ENCODE measurements at places on chromosomes 13 and 19. TPM values are rescaled to one million over a fixed set of nuclear protein-coding genes. Genes with fewer than 3 reads are reported as not detected.

The C1QTNF9B gene
- total RNA-seq = not detected

DNA sequence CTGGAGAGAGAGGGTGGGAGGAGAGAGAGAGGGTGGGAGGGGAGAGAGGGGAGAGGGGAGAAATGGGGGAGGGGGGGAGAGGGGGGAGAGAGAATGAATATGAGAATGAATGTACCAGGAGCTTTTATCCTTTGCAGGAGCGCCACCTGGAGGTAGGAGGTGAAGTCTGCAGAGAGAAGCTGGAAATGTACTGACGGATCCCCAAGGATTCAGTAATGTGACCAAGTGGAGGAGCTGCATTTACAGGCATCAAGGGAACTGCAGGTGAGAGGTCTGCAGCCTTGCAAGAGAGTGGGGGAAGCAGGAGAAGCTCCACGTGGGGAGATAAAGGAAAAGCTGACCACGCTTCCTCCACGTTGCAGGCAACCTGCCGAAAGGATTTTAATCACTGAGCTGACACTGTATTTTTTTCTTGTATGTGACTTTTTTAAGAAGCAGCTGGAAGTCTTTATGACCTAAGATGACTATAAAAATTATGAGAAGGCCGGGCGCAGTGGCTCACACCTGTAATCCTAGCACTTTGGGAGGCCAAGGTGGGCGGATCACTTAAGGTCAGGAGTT is 33.7 kb downstream of the VSTM1 start:
- peak; percentile 56 for DNase-seq
- H3K27me3 ChIP-seq = no peaks in the 10 kb centered on the region

DNA sequence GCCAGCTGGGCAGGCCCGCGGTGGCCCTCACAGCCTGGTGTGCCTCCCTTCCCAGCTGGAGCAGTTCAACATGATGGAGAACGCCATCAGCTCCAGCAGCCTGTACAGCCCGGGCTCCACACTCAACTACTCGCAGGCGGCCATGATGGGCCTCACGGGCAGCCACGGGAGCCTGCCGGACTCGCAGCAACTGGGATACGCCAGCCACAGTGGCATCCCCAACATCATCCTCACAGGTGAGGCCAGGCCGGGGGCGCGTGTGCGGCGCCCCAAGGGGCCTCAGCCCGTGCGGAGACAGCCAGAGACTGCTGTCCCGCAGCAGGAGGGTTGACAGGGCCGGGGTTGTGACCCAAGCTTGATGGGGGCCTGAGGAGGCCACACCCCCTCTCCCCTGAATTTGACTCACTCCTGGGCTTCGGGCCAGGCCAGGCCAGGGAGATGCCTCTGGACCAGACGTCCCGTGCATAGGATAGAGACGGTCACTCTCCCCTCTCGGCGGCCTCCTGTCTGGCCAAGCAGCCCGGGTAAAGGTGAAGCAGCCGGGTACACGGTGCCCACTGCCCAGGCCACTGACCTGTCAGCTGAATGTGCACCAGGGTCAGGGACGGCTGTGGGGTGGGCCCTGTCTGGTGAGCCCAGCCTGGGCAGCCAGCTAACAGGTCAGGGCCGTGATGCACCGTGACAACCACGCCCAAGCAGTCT is 15.4 kb downstream of the COMP start:
- H3K4me3 ChIP-seq = no peak overlapping the region
- H3K27ac ChIP-seq = no peak overlapping the region
- DNase-seq = no peak
- no peaks in the 10 kb centered on the region for H3K27me3 ChIP-seq

The ZNF296 gene
- total RNA-seq = 30.2 TPM

The SCN1B gene
- 0.49 TPM for total RNA-seq

GRCh38 chr13:107942030-107942617 is 273.2 kb downstream of the LIG4 start:
- H3K4me3 ChIP-seq = no peak overlapping the region
- no peaks in the 10 kb centered on the region for H3K27me3 ChIP-seq
- H3K27ac ChIP-seq = no peak overlapping the region
- no peaks in the 10 kb centered on the region for H3K4me1 ChIP-seq
- no peaks in the 10 kb centered on the region for H3K36me3 ChIP-seq

- peak overlapping the region; percentile 1 for H3K4me3 ChIP-seq
- peaks cover 20% of the 10 kb centered on the region for H3K36me3 ChIP-seq
- DNase-seq = no peak
- no peak overlapping the region for H3K27ac ChIP-seq
Observed at GRCh38 chr19:36449059-36449670, 30.7 kb upstream of the ZFP82 start.

DNA sequence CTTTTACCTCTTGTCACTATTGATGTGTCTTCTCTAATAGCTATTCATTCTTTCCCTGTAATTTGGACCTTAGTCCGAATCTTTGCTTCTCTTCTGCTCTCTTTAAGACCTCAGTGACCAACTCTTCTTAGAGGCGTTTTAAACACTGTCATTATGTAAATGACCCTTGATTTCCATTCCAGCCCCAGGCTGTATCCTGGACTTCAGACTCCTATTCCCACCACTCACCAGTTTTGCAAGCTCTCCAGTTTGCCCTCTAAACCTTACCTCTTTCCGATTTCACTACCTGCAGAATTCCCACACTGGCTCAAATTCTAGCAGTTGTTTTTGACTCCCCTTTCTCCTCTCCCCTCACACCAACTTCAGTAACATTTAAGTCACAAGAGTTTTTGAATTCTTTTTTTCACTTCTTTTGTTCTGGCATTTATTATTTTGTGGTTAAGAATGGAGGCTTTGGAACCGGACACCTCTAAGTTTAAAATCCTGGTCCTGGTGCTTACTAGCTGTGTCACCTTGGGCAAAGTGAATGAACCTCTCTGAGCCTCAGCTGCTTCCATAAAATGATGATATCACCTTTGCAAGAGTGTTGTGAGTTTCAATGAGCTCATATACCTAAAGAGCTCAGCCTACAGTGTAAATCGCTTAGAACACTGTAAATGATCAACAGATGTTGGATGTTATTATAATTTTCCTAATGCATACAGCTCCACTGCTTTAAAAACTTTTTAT is 13.6 kb upstream of the HMGB1 start:
- no peak overlapping the region for H3K4me3 ChIP-seq
- no peaks in the 10 kb centered on the region for H3K27me3 ChIP-seq
- H3K27ac ChIP-seq = no peak overlapping the region

The SIAH3 gene
- not detected for total RNA-seq

The HSD11B1L gene
- total RNA-seq = 1.8 TPM

GRCh38 chr13:51266642-51267041 is 44.4 kb downstream of the FAM124A start:
- DNase-seq = no peak
- no peak overlapping the region for H3K4me3 ChIP-seq
- no peaks in the 10 kb centered on the region for H3K27me3 ChIP-seq
- H3K4me1 ChIP-seq = no peaks in the 10 kb centered on the region

DNA sequence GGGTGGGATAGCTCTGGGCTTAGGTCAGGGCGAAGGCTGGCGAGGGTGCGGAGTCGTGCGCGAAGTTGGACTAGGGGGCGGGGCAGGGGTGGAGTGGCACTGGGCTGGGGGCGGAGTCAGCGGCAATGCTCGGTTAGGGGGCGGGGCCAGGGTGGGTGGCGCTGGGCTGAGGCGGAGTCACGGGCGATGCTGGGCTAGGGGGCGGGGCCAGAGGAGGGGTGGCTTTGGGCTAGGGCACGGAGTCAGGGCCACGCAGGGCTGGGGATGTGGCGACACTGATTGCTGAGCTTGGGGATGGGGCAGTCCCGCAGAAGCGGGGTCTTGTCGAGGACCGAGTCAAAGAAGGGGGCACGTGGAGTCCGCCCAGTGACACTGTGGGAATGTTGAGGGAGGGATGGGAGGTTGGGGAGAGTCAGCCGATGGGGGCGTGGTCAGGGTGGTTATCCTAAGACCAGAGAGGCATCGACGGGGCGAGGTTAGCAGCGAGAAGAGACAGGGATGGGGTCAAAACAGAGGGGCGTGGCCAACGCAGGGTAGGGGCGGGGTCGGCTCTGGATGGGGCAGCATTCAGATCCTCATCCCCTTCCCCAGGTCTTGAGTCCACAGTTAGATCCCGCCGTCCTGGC is 8.7 kb downstream of the HOMER3 start:
- peak; percentile 85 for DNase-seq
- H3K4me3 ChIP-seq = no peak overlapping the region
- H3K27ac ChIP-seq = no peak overlapping the region
- H3K36me3 ChIP-seq = no peaks in the 10 kb centered on the region

DNA sequence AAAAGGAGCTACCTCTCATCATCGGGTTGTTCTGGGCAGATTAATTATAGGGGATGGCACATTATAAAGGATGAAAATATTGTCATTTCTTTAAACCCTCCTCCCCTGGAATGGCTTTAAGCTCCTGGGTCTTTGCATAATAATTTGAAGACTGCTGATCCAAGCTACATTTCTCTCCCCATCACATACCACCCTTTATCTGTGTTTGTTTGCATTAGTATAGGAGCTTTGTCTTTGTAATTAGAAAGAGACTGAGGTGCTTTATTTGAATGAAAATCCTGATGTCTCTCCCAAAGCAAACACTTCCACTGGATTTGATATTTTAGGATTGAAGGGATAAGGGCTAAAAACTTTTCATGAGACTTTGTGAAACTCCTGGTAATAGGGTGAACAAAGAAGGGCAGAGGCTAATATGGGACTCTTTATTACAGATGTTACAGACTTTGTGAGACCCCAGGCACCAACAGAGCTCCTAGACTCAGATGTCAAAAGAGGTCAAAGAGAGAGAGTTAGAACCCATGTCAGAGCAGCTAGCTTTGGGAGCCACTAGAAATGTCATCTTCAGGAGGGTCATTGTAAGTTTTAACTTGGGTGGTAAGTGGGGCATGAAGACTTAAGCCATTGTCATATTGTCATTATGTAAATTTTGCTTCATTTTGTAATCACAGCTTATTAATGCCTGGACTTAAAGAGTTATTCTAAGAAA is 75.3 kb upstream of the RXFP2 start:
- no peaks in the 10 kb centered on the region for H3K36me3 ChIP-seq
- no peaks in the 10 kb centered on the region for H3K4me1 ChIP-seq
- no peaks in the 10 kb centered on the region for H3K27me3 ChIP-seq

The LRP3 gene
- total RNA-seq = not detected

The ZDHHC20 gene
- 57.7 TPM for total RNA-seq

DNA sequence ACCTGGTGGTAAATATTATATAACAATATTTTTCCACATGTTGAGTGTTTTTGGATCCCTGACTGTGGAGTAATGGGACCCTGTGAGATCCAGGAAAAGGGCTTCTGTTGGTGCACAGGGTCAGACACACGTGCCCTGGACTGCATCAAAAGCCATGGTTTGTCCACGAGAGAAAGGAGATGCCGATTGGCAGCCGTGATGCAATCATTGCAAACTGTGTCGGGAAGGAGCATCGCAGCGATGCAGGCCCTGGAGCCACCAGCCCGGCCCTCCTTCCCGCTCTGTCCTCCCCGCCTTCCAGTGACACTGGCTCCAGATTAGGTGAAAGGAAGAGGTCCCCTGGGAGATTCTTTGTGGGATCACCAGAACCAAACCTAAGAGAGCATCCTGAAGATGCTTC is 9.1 kb downstream of the COL4A2 start:
- H3K27me3 ChIP-seq = no peaks in the 10 kb centered on the region
- no peaks in the 10 kb centered on the region for H3K4me1 ChIP-seq
- DNase-seq = no peak
- no peak overlapping the region for H3K27ac ChIP-seq
- H3K4me3 ChIP-seq = no peak overlapping the region

The PRODH2 gene
- not detected for total RNA-seq

The ACP5 gene
- 151 TPM for total RNA-seq

- H3K4me1 ChIP-seq = peaks cover 13% of the 10 kb centered on the region
- H3K36me3 ChIP-seq = peaks cover 5% of the 10 kb centered on the region
- no peaks in the 10 kb centered on the region for H3K27me3 ChIP-seq
- no peak for DNase-seq
- no peak overlapping the region for H3K27ac ChIP-seq
Observed at GRCh38 chr13:73820285-73820684, 313.9 kb downstream of the KLF12 start.

DNA sequence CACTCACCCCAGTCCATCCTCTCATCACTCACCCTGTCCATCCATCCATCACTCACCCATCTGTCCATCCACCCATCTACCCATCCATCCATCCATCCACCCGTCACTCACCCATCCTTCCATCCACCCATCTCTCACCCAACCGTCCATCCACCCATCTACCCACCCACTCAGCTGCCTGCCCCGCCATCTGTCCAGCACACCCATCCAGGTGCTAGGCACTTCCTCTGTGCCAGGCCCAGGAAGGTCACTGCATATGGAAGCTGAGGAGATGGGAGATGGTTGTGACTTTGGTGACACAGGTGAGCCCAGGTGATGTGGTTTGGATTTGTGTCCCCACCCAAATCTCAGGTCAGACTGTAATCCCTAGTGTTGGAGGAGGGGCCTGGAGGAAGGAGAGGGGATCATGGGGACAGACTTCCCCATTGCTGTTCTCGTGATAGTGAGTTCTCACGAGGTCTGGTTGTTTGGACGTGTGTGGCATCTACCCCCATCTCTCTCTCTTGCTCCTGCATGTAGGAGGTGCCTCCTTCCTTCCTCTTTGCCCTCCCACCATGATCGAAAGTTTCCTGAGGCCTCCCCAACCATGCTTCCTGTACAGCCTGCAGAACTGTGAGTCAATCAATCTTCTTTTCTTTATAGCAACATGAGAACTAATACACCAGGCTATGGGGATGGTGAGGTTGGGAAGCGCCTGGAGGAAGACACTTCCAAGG is 15.9 kb upstream of the C13orf46 start:
- no peak overlapping the region for H3K4me3 ChIP-seq
- peaks cover 11% of the 10 kb centered on the region for H3K4me1 ChIP-seq
- no peaks in the 10 kb centered on the region for H3K27me3 ChIP-seq
- H3K27ac ChIP-seq = no peak overlapping the region
- H3K36me3 ChIP-seq = peaks cover 40% of the 10 kb centered on the region
- DNase-seq = no peak

DNA sequence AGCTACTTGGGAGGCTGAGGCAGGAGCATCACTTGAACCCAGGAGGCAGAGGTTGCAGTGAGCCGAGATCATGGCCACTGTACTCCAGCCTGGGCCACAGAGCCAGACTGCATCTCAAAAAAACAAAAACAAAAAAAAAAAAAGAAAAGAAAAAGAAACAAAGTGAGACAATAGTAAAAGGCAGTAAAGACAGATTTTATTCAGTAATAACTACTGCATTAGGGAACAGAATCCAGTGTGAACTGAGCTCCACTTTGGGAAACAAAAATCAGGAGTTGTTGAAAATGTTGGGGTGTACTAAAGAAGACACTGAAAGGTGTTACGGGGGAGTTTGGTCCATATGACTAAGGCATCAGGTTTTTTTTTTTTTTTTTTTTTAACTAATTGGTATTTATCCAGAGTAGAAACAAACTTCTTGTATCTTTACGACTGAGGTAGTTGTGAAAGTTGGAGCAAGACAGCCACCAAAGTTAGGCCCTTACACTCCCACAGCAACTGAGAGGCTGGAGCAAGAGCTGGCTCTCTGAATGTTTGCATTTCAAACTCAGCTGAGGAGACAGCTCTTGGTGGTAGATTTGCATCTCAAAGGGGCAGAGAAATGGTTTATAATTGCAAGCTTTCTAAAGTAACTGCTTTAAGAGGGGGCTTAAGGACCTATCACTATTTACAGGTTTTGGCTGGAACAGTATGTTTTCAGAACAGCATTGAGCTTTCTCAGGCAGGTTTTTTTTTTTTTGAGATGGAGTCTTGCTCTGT is 24.2 kb downstream of the ZNF607 start:
- no peak for DNase-seq
- H3K27ac ChIP-seq = no peak overlapping the region
- H3K27me3 ChIP-seq = no peaks in the 10 kb centered on the region
- H3K36me3 ChIP-seq = peaks cover 18% of the 10 kb centered on the region
- H3K4me3 ChIP-seq = no peak overlapping the region

- H3K4me1 ChIP-seq = no peaks in the 10 kb centered on the region
- no peak overlapping the region for H3K4me3 ChIP-seq
- DNase-seq = no peak
- H3K36me3 ChIP-seq = peaks cover 42% of the 10 kb centered on the region
- no peak overlapping the region for H3K27ac ChIP-seq
Observed at GRCh38 chr19:58261600-58261967, 17.2 kb upstream of the ZNF8 start.

All from B cell (primary cell).